ENCODE measurements at places on chromosomes 5 and 9.

GRCh38 chr5:17412760-17413671, 85.0 kb upstream of the TAF11L2 start:
- DNase-seq = no peak

GRCh38 chr9:3032898-3033297, 189.0 kb upstream of the PUM3 start:
- DNase-seq = no peak

- DNase-seq = no peak
These were observed 128.7 kb downstream of the CEP120 start for GRCh38 chr5:123294544-123294943.

- no peak for DNase-seq
These were observed 127.6 kb upstream of the PTCH1 start for GRCh38 chr9:95644377-95644776.

GRCh38 chr9:78064075-78064474, 32.5 kb upstream of the GNAQ start:
- no peak for DNase-seq

DNA sequence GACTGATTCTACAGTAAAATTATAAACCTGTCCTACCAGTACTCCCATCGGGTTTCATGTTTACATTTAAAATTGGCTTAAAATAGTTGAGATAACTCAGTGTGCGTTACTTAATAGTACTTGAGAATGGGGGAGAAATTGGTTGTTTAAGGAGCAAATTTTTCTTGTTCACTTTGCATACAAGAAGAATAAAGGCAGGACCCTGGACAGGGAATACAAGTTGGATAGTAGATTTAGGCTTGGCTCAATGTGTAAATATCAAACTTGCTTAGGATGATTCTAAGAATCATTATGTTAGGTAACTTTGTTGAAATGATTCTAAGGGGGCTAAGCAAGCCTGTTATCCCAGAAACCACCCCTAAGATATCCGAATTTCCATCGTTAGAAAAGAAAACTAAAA, 448.4 kb upstream of the TLE4 start:
- DNase-seq = no peak

GRCh38 chr5:102888483-102888882, 133.4 kb downstream of the PAM start:
- DNase-seq = no peak

- DNase-seq = no peak
These were observed 43.7 kb downstream of the RASGRF2 start for GRCh38 chr5:81003811-81004386.

DNA sequence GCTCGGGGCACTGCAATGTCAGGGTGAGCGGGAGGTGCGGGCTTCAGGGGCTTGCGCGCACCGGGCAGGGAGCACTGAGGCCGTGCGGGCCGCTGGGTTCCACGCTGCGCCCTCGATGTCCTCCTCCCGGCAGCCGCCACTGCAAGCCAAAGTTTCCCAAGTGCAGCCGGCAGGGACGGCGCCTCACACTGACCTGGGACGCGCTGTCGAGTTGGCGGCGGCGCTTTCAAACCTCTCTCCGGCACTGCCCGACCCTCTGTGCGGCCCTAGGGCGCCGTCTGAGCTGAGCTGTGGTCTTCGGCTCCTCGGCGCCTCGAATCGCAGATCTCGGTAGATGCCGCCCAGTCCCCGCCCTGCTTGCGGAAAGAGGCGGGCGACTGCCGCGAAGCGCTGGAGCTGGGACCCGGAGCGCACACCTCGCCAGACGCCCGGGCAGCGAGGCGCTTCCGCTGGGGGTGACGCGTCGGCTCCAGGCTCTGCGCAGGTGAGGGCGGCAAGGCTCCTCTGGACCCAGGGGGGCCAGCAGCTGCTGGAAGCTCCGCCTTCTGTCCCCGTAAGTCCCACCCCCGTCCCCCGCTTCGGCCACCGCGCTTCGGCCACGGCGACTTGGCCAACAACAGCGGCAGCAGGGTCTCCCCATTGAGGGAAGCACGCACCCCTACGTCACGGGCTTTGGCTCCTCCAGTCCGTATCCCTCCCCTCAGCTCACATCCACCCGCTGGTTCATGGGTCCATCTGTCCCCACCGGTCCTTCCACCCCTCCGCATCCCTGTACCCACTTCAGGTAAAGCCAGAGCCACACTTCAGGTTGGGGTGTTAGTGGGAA, at the start of gene ANKRD34B:
Gene ANKRD34B, minus strand, starts transcription at position 320 of the 826 bp plus-strand sequence. CDS start 10,261 bp downstream, outside the sequence.
- no peak for DNase-seq

DNA sequence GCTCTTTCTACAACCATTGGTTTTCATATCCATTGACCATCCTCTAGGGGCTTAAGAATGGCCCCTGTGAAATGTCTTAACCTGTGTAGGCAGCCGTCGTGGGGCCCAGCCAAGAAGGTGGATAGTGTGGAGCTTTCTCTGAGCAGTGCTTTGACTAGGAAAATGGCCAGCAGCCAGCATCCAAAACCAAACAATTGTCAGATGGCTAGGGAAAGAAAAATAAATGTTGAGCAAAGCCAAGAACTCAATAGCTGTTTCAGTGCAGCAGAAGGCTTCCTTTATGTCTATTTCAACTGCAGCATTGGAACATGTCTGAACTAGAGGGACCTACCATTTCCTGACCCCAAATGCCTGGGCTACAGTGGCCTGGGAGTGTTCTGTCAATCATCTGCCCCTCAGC, 374.9 kb downstream of the TLE4 start:
- no peak for DNase-seq

Data from NCI-H1930 (cell line).